ENCODE measurements at places on chromosomes 12 and 14.

DNA sequence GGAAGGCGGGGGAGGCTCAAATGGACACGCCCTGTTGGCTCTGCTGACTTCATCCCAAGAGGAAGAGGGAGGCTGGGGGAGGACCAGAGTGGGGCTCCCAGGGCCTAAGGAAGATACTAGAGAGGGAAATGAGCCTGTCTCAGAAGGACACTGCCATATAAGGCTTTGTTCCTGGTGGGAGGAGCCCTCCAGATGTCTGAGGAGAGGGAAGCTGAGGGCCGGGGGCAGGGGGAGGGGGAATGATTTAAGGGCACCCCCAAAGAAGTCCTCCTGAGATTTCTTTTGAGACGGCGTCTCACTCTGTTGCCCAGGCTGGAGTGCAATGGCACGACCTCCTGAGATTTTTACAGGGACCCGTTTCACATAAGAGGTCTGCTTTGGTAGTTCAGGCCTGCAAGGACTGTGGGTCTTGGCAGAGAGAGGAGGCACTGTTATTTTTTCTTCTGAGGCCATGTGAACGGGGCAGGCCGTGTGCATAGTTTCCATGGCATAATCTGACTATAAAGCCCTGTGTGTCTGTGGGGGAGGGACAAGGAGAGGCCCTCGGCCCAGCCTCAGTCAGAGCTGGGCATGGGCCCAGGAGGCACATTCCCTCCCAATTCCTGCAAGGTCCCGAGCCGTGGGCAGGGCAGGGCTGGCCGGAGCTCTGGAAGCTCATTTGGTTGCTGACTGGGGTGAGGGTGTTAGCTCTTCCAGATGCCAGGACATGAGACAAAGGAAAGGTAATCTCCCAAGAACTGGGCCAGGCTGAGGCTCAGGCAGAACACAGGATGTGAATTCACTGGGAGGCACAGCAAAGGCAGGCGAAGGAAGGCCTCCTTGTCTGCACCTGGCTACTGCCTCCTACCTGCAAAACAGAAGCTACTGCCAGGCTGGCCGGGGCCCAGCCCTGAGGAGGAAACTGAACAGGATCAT lies 22.2 kb upstream of the PLEKHG3 start:
- peak; percentile 54 for DNase-seq

- DNase-seq, result no peak
These were observed 94.6 kb downstream of the PPM1A start for GRCh38 chr14:60343571-60344071.

DNA sequence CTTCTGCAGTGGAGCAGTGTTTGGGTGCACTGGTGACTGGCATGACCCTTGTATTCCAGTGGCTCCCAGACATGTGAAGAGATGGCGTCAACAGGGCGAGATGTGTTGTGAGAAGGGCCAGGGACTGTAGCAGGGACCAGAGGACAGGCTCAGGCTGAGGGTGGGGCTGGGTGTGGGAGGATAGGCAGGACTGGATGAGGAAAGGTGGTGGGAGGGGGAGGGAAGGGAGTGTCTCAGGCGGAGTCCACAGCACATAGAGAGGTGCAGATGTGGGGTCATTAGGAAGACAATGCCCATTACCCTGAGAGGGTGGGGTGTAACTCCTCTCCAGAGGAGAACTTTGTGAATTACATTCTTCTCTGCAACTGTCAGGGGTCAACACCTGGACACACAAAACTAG lies 78.5 kb downstream of the DICER1 start:
- DNase-seq, result no peak

- DNase-seq, result no peak
These were observed 8.4 kb downstream of the TMEM19 start for GRCh38 chr12:71694099-71694820.

- DNase-seq, result no peak
These were observed 62.0 kb upstream of the LMNTD1 start for GRCh38 chr12:25615119-25615518.

Measured in muscle of back (tissue), 13 donors.